ENCODE measurements at places on chromosomes 7 and 10. TPM values are rescaled to one million over a fixed set of nuclear protein-coding genes. Genes with fewer than 3 reads are reported as not detected.

GRCh38 chr7:122059542-122059941 lies 84.5 kb downstream of the AASS start:
- no peaks in the 10 kb centered on the region for H3K4me1 ChIP-seq
- H3K36me3 ChIP-seq, result no peaks in the 10 kb centered on the region
- no peak overlapping the region for H3K4me3 ChIP-seq
- no peak for DNase-seq
- H3K27me3 ChIP-seq, result no peaks in the 10 kb centered on the region

DNA sequence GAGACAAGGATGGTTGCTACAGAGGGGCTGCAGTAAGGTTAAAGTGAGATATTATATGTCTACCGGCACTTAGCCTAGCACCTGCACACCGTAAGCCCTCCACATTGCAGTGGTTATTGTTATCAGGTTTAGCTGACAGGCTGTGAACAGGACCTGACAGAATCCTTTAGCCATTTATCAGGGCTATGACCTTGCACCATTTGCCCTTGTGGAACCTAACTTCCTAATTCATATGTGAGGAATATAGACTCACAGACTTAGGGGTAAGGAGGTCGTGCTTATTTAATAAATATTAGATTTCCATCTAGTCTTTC lies 10.1 kb downstream of the NCOA4 start:
- peaks cover 28% of the 10 kb centered on the region for H3K36me3 ChIP-seq
- no peak overlapping the region for H3K4me3 ChIP-seq
- DNase-seq, result no peak

DNA sequence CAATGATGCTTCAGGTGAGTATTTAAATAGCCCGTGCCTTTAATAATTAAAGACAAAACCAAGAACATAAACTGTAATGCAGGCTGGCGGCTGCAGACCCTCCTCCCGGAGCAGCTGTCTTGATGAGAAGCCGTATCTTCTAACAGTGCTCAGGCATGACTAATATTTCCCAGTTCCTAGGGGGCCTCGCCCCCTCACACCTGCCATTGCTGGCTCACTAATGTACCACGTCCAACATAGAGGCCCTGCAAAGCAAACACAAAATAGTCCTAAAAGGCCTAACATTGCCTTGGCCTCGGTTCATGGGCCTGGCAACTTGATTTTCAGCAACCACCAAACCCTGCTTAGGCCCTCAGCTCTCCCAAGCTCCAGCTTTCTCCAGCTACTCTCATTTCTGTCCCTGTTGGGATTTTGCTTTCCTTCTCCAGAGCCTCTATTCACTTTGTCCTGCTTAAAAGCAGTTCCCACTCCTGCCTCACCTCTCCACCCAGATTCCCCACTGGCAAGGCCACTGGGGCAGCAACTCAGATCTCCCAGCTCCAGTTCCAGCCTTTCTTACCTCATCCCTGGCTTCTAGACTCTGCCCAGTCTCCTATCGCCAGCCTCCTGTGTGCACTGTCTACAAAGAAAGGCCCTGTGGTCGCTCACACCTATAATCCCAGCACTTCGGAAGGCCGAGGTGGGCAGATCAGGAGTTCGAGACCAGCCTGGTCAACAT lies 16.2 kb downstream of the SORBS1 start:
- H3K27ac ChIP-seq, result no peak overlapping the region
- H3K4me3 ChIP-seq, result no peak overlapping the region
- no peaks in the 10 kb centered on the region for H3K27me3 ChIP-seq

DNA sequence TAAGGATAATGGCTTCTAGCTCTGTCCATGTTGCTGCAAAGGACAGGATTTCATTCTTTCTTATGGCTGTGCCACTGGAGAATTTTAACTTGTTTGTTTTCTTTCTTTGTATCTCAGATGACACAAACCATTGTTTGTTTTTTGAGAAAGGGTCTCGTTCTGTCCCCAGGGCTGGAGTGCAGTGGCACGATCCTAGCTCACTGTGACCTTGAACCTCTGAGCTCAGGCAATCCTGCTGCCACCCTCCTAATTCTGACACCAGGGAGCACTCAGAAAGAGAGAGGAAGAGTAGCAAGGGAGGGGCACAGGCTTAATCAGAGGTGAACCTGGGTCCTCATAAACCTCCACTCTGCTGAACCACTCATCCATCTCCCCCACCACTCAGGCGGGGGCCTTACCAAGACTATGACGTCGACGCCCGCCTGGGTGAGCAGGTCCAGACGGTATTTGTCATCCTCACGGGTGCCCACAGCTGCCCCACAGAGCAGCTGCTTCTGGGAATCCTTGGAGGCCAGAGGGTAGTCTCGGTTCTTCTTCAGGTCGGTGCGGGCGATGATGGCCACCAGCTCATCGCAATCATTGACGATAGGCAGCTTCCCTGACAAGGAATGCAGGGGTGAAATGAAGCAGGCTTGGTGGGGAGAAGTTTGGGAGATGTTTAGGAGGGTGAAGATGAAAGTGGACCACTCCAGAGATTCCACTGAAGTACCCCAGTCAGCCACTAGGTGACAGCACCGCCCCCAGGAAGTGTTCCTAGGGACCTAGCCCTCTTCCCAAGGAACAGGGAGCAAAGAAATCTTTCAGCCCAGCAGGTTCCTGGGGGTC lies 11.6 kb downstream of the IMPDH1 start:
- no peaks in the 10 kb centered on the region for H3K27me3 ChIP-seq
- peak; percentile 68 for DNase-seq
- no peak overlapping the region for H3K27ac ChIP-seq
- H3K4me3 ChIP-seq, result no peak overlapping the region
- peaks cover 54% of the 10 kb centered on the region for H3K36me3 ChIP-seq

DNA sequence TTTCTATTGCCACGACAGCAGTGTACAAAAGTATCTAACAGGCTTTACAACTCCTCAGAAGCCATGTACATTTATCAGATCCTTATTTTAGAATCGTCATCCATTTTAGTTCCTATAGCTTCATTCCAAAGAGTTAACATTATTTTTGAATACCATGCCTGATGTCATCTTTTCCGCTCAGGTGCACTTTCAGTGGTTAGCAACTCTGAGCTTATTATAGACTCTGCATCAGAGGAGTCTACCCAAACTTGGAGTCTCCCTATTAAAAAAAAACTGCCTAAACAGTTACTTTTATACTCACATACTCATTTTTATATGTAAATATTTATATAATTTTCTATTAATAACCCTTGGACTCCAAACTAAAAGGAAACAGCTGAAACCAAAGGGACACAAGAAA lies 31.6 kb upstream of the PRSS37 start:
- no peak overlapping the region for H3K4me3 ChIP-seq
- no peaks in the 10 kb centered on the region for H3K4me1 ChIP-seq
- no peak overlapping the region for H3K27ac ChIP-seq
- H3K36me3 ChIP-seq, result no peaks in the 10 kb centered on the region
- no peak for DNase-seq

Gene GIMAP7
- total RNA-seq, result not detected

Gene POU6F2
- total RNA-seq, result not detected

Gene OPN1SW
- total RNA-seq, result not detected

Gene PTN
- 70.6 TPM for total RNA-seq

Gene C7orf57
- total RNA-seq, result 0.34 TPM

Gene ACSM6
- not detected for total RNA-seq

Gene GRM3
- not detected for total RNA-seq

Gene HNRNPF
- 237 TPM for total RNA-seq

Data from SJSA1 (cell line).